Cardiac septum (tissue), 1 donor: ENCODE measurements at places on chromosomes 3 and 15. TPM values are rescaled to one million over a fixed set of nuclear protein-coding genes. Genes with fewer than 3 reads are reported as not detected.

- DNase-seq: no peak
Observed at GRCh38 chr3:43309372-43310305, 23.3 kb downstream of the SNRK start.

B3GALNT1 gene
- 75.1 TPM for total RNA-seq

DNA sequence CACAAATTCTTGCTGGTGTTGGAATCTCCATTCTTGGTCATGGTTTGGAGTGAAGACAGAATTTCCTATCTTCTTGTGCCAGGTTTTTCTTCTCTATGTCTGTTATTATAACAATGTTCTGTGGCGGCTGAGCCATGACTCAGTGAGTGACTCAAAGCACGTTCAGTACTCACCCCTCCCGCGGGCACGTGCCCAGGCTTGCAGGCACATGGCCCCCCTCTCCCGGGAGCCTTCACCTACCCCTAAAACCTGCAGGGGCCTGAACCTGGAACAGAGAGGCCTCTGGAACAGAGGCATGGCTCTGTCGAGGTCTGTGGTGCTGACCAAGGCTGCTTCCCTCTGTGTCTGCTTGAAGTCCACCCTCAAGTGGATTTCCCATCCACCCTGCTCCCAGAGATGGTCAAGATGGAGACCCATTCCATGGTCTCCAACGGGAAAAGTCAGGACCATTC, 27.6 kb downstream of the PLXNB1 start:
- DNase-seq: peak; percentile 75

GRCh38 chr3:102745881-102746280, 311.1 kb downstream of the ZPLD1 start:
- DNase-seq: no peak

SST gene
- total RNA-seq: not detected

GRCh38 chr15:84151205-84151931, 84.2 kb upstream of the GOLGA6L4 start:
- no peak for DNase-seq

- DNase-seq: no peak
Observed at GRCh38 chr3:143475981-143476380, 356.4 kb downstream of the CHST2 start.

DNA sequence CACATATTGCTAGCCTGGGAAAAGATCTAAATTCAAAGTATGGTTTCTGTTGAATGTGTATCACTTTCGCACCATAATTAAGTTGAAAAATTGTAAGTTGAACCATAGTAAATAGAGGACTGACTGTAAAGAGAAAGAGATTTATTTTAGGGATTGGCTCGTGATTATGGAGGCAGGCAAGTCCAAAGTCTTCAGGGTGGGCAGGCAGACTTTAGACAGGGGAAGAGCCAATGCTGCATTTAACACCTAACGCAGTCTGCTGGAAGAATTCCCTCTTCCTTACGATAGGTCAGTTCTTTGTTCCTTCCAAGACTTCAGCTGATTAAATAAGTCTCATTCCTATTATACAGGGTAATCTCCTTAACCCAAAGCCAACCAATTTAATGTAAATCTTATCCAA, 15.8 kb downstream of the C3orf85 start:
- DNase-seq: no peak

DNA sequence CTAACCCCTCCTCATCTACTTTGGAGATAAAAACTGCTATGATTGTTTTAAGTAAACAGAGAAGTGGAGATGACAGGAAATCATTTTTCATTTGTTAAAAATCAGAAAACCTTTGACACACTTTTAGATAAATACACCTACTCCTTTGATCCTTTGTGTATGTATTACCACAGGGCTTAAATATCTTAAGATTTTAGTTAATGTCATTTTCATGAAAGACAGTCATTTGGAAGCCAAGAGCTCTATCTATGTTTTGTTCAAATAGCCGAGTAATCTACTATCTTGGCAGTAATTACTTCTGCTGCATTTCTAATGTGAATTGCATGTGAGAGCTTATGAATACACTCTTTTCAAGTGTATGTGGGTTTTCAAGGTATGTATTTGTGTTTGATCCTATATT, 2.0 kb downstream of the ARPP21 start:
- no peak for DNase-seq

- DNase-seq: no peak
Observed at GRCh38 chr3:9206287-9206686, 43.2 kb downstream of the SRGAP3 start.

- no peak for DNase-seq
Observed at GRCh38 chr15:58639992-58640391, 109.5 kb downstream of the ADAM10 start.

DNA sequence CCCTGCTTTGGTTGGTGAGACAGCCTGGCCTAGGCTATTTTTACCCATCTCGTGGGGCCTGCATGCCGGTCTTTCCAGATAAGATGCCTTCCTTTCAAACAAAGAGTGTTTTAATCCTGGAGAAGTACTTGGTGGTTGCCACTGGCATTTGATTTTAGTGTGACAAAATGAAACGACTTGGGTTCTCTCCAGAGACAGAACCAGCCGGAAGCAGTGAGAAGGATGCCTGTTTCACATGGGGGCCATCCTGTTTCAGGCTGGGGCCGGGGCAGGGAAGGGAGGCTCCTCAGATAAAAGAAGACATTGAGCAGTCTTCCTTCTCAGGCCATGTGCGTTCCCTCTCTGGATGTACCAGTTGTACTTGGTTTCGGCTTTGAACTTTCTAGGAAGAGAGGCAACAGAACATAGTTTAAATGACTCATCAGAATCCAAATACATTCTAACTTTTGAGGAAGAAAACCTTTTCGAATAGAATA, 74.9 kb downstream of the TOP2B start:
- peak; percentile 80 for DNase-seq

DNA sequence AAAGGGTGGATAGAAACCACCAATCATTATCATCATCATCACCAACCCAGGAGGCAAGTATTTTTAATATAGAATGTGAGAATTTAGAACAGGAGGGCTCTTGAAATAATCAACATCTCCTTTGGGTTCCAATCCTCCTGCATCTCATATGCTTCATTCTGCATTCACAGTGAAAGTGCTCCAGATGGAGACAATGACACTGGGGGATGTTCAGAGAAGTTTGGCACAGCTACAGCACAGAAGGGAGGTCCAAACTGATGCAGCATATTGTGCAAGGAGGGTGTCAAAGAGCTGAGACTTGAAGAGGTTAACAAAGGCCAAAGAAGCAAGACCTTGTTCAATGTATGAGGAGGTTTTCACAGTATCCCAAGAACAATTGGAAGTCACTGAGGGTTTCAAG, 767.1 kb downstream of the NTRK3 start:
- DNase-seq: no peak

GRCh38 chr3:71300951-71301393, 282.6 kb downstream of the FOXP1 start:
- DNase-seq: no peak

KCNMB3 gene
- total RNA-seq: 1.9 TPM

DNA sequence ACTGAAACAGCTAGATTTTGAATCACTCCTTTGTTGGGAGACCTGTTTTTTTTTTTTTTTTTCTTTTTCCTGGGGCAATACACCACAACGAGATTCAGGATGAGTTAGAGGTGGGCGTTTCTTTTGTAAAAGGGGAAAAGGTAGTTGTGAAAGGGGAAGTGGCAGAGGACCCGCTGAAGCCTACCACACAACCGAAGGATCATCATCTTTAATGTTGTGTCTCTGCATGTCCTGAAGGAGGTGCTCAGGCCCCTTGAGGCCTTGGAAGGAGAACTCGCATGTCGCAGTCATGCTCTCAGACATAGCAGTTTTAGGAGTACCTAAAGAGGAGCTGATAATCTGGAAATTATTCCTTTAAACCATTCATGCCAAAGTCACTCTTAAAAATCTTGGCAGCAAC, 137.9 kb upstream of the LRIG1 start:
- no peak for DNase-seq

DNA sequence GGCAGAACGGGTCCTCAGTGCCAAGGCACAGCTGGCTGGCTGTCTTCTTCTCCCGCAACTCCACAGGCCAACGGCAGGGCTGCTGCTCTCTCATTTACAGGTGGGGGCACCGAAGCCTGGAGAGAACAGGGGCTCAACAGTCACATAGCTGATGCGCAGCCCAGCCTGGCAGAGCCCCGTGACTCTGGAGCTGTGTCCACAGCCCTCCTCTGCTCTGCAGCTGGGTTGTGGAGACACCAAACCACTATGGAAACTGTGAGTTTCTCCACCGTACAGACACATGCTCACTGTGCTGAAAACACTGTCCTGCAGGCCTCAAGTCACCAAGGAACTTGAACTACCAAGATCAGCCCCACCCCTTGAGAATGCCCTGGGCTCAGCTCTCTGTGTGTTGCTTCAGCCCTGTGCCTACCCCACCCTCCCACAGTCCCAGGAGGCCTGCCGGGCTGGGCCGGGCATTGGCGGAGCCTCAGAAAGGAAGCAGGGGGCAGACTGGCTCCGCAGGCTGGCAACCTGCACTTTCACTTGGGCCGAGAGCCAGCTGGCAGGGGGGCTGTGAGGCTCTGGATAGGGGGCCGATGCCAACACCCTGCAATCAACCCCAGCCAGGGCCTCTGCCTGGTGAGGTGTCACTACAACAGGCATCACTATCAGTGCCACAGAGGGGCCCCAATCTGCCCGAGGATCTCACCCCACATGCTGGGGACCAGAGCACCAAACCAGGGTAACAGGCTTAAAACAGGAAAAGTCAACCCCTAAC, 113.7 kb upstream of the RPL32 start:
- DNase-seq: peak; percentile 92

SLC22A14 gene
- 0.24 TPM for total RNA-seq

DNA sequence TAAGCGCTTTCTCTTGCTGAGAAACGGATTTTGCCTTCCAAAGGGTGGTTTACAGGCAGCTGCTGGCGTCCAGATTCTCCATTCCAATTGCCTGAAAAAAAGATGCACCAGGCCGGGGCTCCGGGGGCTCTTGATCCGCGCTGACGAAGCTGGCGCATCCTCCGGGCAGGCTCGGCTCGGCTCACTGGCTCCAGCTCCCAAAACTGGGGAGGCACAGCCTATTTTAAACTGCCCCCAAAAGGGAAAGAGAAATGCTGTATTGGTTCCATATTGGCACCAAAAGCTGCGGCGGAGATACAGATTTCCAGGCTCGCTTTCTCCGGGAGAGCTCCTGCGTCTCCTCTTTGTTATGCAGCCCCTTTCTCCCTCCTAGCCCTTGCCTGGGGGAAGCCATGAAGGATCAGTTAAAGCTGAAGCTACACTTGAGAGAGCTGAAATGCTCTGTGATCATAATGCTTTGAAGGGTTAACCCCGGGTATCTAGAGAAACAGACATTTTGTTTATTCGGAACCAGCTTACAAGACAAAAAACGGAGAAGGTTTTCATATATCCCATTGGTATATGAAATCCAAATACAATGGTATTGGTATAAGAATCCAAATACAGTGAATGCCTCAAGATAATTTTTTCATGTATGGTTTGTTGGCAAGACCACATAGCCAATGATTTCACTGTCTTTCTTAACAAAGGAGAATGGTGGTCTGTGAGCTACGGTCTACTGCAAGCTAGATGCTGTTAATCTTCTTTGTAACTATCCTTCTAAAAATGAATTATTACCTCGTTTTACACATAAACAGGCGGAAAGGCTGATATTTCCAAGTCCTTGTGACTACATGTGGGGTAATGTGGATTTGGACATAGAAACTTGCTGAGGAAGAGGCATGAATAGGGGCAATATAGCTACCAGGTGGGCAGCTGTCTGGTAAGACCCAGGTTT, 693 bp downstream of the CD200 start:
- peak; percentile 73 for DNase-seq

TRAT1 gene
- 0.30 TPM for total RNA-seq

- DNase-seq: no peak
Observed at GRCh38 chr3:124360155-124360554, 368.2 kb upstream of the ROPN1 start.

RSRC1 gene
- total RNA-seq: 21.4 TPM

CDC25A gene
- 0.32 TPM for total RNA-seq

DNA sequence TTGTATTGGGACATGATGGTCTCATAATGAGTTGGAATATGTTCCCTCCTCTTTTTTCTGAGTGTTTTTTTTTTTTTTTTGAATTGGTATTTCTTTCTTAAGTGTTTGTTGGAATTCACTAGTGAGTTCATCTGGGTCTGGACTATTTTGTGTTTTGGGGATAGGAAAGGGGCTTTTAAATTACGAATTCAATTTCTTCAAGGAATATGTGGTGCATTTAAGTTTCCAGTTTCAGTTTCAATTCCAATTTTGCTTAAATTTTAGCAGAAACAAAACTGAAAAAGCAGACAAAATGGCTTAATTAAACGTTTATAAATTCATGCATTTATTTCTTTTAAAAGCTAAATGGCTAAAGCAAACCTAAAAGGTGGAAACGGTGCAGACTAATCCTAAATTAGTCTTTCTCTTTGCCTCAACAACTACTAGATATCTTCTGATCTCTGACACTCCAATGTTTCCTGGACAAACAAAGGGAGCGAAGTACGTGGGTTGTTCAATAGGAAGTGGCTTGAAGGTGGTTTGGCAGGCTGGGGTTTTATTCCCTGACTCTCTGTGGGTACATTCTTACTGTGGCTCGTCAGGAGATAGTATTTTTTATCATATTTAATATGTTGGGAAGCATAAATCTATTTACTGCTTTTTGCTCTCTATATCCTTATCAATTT, 50.0 kb upstream of the CORO2B start:
- DNase-seq: no peak

DNA sequence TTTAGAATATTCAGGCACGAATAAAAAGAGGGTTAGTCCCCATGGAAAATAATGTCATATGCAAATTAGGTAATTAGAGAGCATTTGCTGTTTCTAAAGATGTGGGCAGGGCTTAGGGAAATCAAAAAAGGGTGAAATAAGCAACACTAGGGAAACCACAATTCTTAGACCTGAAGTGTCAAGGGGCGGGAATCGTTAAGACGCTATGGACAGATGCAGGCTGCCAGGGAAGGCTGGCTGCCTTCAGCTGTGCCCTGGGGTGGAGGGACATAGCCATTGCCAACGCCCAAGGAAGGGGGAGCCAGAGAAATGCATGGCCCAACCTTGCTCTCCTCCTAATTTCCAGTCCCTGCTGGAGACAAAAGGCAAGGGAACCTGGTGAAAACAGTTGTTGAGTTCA, 141.7 kb upstream of the PROK2 start:
- DNase-seq: no peak

PRTG gene
- total RNA-seq: 0.92 TPM

- DNase-seq: no peak
Observed at GRCh38 chr3:194584320-194584776, 48.9 kb downstream of the TMEM44 start.

DNA sequence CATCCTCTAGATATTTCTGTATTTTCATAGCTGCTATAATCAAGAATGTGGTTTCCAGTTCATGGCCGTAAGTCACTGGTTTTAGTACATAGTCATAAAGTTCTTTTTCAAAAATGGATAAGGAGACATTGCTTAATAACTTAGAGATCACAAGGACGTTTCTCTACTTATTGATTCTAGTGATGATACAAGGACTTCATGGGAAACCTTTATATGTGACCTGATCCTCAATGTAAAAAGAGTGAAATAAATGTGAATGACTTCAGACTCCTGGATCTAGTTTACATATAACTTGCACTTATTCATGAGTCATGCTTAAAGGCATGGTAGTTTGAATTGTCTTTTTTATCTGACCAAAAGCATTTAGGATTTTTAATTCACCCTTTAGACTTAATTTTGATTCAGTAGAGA, 35.2 kb downstream of the TSC22D2 start:
- DNase-seq: no peak
